Fibroblast of skin of scalp (primary cell): ENCODE measurements at places on chromosomes 2 and 18.

DNA sequence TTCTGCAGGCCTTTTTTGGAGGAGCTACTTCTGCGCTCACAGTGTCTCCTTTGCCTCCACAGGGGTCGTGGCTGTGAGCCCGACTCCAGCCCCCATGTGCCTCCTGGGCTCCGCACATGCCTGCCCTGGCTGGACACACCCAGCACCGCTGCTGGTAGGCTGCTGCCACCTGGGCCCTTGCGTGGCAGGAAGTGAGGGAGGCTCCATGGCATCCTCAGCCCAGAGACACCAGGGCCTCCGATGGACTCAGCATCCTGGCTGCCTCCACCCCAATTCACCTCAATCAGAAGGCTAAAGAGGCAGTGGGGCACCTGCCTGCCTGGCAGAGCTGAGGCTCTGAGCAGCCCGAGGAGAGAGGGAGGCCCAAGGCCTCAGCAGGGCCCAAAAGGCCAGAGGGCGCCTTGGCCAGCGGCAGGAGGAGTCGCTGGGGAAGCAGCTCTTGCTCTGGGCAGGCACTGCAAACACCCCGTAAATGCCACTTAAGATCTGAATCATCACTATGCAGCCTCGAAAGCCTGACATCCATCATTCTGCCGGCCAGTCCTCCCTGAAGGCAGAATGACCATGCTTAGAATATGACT lies 68.3 kb upstream of the OTOS start:
- DNase-seq = no peak

DNA sequence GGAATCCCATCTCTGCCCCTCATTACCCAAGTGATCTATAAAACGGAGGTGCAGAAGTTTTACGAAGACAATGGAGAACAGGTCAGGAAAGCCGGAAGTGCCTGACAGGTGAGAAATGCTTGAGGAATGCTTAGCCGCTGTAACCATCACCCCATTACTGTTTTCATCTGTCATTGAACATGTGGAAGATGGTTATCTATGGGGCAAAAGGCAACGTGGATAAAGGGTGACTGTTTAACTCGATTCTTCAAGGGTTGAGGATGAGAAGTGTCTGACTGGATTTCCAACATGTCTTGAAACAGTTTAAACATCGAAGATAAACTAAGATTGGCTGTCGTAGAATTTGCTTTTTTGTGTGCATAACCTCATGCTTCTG lies 17.3 kb downstream of the HK2 start:
- no peak for DNase-seq

- no peak for DNase-seq
These were observed 86.4 kb upstream of the LPIN2 start for GRCh38 chr18:3099327-3099726.

DNA sequence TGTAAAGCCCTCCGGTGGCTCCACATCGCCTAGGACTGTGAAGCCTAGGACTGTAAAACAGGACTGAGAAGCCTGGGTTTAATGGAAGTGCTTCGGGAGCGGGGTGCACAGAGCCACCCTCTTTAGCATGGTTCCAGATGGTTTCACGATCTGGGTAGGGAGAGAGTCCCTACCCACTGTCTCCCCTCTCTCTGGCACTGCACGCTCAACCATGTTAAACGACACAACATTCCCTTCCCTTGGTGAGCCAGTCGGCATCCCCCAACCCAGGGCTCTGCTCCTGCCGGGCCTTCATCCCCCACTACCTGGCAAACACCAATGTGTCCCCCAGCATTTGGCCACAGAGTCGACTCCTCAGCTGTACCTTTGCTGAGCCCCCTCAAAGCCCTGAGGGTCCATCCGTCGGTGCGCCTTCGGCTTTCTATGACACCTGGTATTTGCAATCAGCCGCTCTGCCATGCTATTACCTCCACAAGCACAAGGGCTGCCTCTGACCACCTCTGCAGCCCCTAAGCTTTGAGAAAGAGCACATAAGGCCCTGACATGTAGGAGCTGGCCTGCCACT lies 1.1 kb downstream of the COPS9 start:
- DNase-seq = no peak

DNA sequence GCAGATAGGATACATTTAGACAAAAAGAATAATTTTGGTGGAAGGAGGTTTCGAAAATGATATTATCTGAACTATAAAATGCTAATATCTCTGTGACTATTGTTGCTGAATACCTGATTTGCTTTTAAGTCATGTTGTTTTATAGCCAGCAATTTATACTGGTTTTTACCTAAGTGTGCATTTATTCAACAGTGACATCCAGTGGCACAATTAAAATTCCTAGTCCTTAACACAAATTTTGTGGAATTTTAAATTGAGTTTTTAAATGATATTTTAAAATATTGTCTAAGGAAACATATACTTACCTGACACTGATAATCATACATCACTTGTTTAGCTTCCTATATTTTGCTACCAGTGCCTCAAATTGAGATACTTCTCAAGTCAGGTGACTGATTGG lies 144.8 kb downstream of the ARHGAP28 start:
- no peak for DNase-seq

DNA sequence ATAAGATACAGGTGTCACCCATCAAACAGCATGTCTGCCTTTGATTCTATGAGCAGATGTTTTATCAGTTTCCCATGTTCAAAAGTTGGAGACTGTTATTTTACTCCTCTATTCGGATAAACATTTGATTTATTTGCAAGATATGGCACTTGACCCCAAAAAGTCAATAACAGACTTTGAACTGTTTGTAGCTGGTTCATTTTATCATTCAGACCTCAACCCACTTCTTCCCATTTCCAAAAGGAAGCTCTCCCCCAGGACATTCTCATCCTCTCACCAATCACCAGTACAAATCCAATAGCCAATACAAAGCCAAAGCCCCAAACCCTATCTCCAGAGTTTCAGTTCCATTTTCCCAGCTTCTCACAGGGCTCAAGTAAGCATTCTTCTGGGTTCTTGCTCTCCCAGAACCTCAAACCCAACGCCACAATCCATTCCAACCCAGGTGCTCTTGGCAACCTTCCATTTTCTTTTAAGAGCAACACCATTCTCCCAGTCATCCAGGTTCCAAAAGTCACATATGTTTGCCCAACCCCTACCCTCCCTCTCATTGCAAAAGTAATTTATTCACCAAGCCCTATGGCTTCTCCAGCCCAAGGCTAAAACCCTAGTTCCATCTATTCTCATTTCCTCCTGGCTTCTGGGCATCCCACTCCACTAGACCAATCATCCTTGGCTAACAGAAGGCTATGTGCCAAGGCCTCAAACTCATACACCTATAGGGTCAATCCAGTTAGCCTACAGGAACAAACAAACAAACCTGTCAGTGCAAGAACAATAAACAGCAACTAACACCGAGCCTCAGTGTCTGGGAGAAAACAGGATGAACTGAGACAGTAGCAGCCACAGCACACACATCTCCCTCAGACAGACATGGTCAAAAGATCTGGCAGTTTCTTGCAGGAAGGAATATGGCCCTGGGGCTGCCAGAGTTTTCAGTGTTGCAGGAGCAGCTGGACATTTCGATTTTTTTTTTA lies 9.2 kb downstream of the ACVR1 start:
- DNase-seq = no peak

GRCh38 chr2:98757904-98758421 lies 27.0 kb upstream of the MGAT4A start:
- DNase-seq = peak; percentile 56

DNA sequence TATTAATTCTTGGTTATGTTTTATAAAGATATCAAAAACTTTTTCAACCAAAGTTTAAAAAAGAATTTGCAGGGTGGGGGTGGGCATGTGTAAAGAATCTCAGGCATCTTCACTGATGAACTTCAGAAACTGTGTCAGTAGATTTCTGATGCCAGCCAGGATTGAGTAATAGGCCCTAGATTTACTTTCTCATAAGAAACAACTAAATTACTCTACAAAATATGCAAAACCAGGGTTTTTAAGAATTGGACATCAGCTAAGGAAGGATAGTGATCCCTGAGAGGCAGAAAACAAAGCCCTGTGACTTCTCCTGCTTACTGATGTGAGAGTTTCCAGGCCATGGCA lies 11.9 kb upstream of the IL1R1 start:
- peak; percentile 59 for DNase-seq

- peak; percentile 55 for DNase-seq
These were observed 115.0 kb upstream of the LGALSL start for GRCh38 chr2:64338910-64339500.

DNA sequence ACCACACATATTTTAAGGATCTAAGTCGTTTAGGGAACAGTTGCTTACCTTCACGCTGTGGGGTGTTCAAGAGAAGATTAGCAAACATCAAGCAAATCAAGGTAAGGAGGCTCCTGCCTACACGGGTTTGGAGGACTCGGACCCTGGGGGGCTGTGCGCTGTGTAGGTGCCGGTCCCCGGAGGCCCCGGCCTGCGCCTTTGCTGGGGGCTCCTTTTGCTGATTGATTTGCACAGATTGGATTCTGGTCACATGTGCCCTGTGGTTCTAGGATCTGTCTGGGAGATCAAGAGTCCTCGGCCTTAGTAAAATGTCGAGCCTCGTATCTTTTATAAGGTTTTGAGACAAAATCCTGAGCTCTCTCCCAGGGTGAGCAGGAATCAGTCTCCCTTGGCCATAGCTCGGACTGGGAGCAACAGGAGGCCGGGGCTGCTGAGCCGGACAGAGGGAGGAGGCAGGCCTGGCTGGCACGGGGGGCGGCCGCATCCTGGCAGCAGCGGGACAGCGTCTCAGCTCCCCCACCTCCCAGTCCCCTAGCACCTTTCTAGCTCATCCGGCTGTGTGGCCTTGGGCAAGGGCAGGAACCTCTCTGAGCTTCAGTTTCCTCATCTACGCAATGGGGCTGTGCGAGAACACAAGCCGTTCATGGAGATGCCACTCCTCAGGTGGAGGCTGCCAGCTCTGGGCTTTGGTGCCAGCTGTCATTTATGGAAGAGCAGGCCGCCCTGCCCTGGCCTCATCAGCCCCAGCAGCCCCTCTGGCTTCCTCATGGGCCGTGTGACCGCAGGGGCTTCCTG lies 147.2 kb downstream of the MBP start:
- DNase-seq = no peak
